ENCODE measurements at places on chromosomes 11 and 22.

DNA sequence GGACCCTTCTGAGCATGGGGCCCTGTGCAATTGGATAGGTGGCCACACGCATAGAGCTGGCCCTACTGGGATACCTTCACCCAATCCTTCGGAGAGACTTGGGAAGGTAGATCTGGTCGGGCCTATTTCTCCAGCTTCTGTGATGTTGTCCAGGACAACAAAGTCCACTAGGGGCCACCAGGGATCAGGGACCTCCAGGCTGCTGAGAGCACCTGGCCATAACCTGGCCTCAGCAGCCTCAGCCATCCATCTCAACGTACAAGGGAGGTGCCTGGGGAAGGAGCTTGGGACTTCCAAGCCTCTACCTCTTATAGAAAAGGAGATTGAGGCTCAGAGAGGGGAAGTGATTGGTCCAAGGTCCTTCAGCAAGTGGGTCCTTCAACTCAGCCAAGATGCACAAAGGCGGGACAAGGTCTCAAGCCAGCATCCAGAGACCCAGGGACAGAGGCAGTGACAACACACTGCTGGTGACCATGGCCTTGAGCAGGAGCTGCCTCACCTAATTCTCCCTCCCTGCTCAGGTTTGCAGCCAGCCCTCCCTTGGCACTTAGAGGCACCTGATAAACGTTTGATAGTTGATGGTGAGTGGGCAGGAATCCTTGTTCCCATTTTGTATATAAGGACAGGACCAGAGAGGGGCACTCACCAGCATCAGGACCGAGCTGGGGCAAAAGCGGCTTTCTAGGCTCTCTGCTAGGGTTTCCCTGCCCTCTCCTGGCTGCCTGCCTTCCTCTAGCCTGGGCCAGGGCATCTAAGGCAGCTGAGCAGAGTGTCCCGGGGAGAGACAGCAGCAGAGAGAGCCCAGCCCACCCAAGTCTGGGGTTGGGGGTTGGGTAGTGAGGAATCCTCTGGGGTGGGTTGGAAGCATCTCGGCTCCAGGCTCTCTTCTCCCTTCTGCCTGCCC, 4.5 kb downstream of the RAC2 start:
- DNase-seq: no peak

GRCh38 chr11:116229236-116229970, 543.4 kb downstream of the BUD13 start:
- no peak for DNase-seq

DNA sequence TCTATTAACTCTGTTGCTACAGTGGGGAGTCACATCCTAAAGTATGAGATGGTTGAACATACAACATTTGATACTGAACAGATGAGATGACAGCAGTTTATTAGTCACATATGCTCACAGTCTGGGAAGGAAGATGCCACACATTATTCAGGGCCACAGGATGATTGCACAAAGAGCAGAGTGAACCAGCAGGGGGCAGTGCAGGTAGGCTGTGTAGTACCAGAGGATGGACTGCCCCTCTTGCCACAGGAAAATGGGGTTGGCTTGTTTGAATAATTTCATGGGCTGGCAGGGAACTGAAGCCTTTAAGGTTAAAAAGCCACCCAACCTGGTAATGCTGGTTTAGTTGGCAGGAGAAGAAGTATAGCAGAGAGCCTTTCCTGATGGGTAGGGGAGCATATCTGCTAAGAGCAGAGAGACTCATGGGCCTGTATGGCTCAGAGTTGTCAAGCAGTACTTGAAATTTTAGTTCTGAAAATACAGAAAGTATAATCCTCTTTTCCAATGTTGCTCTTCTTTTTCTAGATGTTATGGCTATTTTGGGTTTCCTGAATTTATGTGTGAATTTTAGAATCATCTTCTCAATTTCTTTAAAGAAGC, 180.4 kb upstream of the B3GAT1 start:
- DNase-seq: peak; percentile 11

DNA sequence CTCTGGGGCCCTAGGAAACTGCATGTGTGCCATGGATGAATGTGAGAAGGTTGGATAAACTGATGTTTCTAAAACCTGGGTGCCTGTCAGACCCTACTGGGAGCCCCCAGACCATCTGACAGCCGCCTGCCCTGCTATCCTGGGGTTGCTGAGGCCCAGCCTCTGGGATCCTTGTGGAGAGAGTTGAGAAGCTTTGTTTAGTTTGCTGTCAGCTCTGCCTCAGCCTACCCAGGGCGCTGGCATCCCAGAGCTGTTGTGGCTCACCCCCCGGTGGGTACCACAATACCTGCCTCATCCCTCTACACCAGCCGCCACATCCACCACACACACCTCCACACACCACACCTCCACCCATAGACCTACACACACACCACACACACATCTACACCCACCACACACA, 38.5 kb upstream of the HMOX1 start:
- DNase-seq: no peak

GRCh38 chr11:17561111-17561415, 14.0 kb downstream of the OTOG start:
- no peak for DNase-seq

GRCh38 chr11:123754101-123754568, at the start of gene OR6X1:
TSS of gene OR6X1 (minus strand) at chr11:123754518. CDS start at chr11:123754518, 0 bp downstream.
- DNase-seq: no peak

DNA sequence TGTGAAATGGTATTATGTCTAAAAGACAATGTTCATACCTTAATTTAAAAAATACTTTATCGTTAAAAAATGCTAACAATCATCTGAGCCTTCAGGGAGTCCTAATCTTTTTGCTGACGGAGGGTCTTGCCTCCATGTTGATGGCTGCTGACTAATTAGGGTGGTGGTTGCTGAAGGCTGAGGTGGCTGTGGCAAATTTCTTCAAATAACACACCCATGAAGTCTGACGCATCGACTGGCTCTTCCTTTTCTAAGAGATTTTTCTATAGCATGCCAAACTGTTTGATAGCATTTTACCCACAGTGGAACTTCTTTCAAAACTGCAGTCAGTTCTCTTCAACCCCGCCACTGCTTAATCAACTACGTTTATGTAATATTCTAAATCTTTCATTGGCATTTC, 33.6 kb downstream of the TCF20 start:
- no peak for DNase-seq

GRCh38 chr11:46309814-46310259, 32.4 kb downstream of the CREB3L1 start:
- no peak for DNase-seq

DNA sequence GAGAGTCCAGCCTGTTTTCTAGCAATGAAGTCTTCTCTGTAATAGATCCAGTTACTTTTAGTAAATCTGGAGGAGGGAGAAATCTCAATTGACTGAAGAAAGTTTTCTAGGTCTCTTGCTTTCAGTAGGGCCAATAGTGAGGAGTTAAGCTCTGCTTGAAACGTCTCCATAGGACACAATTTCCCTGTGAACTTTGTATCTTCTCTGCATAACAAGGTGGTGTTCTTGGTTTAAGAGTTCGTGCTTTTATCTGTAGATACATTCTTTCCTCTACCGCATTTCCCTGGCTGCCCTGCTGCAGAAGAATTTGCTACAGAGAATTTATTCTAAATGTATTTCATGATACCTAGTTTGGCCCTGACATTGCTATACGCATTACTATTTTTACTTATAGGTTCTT, 183.1 kb downstream of the ARHGAP42 start:
- DNase-seq: no peak

GRCh38 chr22:24183321-24184031, 2.2 kb downstream of the SUSD2 start:
- no peak for DNase-seq

GRCh38 chr22:40050258-40050657, 55.5 kb downstream of the FAM83F start:
- DNase-seq: no peak

DNA sequence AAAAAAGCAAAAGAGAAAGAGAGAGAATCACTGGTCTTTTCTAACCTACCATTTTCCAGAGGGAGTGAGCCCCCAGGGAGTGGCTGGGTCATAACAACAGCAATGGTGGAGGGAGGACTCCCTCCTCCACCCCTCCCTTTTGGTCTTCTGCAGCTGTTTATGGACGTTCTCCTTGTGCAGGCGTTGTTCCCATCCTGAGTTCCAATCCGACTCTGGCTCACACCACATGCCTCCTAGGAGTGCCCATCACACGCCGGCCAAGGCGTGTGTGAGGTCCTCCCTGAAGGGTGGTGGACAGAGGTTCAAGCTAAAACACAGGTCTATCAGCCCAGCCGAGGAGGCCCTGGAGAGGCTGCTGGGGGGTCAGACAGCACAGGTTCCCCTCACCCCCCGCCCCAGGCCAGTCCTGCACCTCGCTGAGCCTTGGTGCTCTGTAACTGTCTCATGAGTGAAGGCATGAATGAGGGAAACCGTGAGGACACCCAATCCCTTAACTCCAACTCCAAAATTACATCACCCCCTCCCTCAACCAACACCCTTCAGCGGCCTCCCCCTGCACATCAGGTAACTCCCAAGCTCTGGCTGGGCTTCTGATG, 29.4 kb downstream of the IFT27 start:
- no peak for DNase-seq

GRCh38 chr22:25774575-25775026, 32.6 kb downstream of the MYO18B start:
- DNase-seq: no peak

DNA sequence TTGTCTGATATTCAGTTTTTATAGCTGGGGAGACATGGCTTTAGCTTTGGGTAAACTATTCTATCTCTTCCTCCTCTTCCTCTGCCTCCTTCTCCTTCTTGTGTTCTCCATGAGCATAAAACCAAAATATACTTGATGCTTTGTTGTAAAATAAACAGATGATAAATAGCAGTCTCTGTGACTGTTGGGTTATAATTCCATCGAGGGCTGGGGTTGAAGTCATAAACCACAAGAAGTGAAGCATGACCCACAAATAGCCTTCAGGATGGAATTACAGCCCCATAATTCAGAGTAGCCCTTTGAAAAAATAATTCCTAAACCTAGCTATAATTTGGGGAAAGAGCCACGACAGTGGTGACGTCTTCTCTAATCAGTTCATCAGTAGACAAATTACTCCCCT, 177.7 kb downstream of the SNX19 start:
- DNase-seq: no peak

GRCh38 chr22:49658902-49659280, 168.8 kb downstream of the BRD1 start:
- DNase-seq: no peak

- no peak for DNase-seq
These were observed 13.2 kb downstream of the MMP3 start for GRCh38 chr11:102830001-102830727.

GRCh38 chr11:123187665-123188507, 7.2 kb downstream of the CLMP start:
- no peak for DNase-seq

GRCh38 chr11:45173064-45173463, 26.6 kb downstream of the PRDM11 start:
- no peak for DNase-seq

DNA sequence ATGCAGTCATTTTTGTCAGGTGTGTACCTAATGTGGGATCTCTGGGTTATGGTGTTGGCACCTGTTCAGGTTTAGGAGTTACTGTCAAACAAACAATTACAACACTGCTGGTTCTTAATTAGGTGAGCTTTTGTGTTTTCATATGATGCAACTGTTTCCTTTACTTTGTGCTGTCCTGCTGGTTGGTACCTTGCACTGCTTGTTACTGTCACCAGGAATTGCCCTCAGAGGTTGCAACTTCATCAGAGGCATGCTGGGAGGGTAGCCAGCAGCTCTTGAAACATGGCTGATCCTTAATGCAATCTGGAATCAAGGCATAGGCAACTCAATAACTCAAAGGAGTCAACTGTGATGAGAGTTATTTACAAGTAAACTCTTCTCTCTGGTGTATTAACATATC, 400.3 kb downstream of the MIAT start:
- DNase-seq: no peak

- no peak for DNase-seq
These were observed 16.1 kb upstream of the RELT start for GRCh38 chr11:73359930-73360742.

DNA sequence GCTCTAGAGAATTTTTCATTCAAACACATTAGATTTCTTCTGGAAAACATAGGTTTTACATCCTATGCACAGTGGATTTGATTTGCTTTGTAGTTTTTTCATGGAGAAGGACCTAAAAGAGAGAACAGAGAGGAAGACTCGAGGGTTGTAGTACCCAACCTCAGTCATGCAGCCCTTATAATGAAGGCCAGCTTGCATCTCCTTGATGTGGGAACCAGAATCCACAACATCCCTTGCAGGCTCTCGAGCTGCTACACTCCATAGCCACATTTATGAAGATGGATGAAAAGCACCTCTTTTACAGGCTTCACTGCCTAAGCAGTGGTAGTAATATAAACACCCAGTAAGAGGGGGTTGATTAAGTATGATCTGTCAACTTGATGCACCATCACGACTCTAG, 9.5 kb upstream of the OR5B12 start:
- DNase-seq: no peak

DNA sequence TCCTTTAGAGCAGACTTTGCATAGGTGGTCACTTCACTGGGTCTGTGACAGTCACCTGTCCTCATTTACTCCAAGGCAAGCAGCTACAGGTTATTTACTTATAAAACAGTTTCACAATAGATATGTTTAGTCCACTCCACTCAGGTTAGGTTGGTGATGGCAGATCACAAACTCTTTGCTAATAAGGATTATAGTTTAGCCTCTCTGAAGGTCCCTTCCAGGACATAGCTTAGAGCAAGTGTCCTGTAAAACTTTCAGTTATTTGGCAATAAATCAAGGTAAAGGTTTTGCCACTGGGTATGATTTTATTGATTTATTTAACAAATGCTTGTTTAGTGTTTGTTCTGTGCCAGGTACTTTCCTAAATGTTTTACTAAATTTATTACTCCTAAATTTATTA, 8.8 kb downstream of the OR6Q1 start:
- no peak for DNase-seq

DNA sequence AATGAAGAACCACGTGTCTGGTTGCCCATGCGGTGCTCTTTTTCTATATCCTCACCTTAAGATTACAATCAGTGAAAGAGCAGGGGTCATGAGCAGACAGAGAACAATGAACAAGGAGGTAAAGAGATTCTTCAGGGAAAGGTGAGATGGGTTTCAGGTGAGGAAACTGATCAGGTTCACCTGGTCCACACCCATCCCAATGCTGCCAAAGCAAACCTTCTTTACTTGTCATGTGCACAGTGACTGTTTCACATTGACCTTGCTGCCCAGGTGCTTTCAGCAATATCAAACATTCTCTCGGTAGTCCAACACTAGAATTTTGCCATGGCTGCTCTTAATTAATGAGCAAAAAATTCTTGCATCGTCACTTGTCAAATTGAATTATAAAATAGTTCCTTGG, 24.5 kb upstream of the OR9Q2 start:
- no peak for DNase-seq

- no peak for DNase-seq
These were observed 23.4 kb downstream of the HPS4 start for GRCh38 chr22:26460202-26460601.

- no peak for DNase-seq
These were observed 1.7 kb upstream of the ALX4 start for GRCh38 chr11:44311339-44312261.

GRCh38 chr11:22991196-22991595, 130.9 kb upstream of the CCDC179 start:
- no peak for DNase-seq

DNA sequence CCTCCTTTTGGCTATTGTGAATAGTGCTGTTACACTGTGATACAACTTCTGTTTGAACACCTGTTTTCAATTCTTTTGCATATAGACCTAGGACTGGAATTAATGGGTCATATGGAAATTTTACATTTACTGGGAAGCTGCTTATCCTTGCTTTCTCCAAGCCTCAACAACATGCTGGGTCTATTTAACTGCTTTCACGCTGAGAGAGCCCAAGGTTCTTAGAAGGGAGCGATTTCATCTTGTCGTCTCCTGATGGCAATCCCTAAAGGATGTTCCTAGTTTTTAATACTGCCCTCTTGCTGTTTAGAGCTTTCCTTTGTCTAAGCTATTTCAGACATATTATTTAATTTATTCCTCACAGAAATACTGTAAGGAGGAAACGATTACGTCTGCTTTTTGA, 15.5 kb downstream of the IRAG1 start:
- no peak for DNase-seq

Data from activated naive CD4-positive, alpha-beta T cell (primary cell).